ENCODE measurements at places on chromosomes 6 and 20. TPM values are rescaled to one million over a fixed set of nuclear protein-coding genes. Genes with fewer than 3 reads are reported as not detected.
A peak's percentile ranks its signal among the peaks of the same experiment; 100 is the strongest.

DNA sequence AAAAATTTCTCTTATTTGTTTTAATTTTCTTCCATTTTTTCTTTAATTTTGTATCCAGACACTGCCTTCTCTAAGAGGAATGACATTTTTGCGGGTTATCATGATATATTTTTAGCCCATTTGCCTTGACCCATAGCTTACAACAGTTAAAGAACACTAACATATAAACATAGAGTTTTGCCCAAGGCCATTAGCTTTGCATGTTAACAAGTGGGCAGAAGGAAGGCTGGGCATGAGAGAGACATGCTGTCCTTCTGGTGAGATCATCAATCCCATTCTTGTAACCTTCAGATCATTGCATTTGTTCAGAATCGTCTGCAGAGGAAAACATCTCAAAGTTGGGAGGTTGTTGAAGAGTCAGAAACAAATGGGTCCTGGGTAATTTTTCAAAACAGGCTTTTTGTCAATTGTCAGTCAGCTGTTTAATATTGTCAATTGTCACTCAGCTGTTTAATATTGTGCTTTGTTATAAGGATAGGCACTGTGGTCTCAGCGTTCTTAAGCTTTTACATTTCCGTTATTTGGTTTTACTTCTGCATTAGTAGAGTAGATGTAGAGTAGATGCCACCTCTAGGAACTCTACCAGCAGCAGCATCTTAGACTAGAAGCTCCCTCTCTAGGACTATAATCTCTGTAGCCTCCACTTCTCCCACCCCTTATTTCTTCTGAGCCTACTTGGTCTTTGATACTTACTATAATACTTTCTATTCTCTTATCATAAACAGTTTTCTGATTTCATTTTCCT is 243.1 kb downstream of the ESR1 start:
- H3K27me3 ChIP-seq, result no peaks in the 10 kb centered on the region
- H3K4me3 ChIP-seq, result no peak overlapping the region
- no peak overlapping the region for H3K27ac ChIP-seq
- DNase-seq, result no peak
- H3K4me1 ChIP-seq, result no peaks in the 10 kb centered on the region
- H3K36me3 ChIP-seq, result no peaks in the 10 kb centered on the region

Gene SLPI
- 431 TPM for total RNA-seq

DNA sequence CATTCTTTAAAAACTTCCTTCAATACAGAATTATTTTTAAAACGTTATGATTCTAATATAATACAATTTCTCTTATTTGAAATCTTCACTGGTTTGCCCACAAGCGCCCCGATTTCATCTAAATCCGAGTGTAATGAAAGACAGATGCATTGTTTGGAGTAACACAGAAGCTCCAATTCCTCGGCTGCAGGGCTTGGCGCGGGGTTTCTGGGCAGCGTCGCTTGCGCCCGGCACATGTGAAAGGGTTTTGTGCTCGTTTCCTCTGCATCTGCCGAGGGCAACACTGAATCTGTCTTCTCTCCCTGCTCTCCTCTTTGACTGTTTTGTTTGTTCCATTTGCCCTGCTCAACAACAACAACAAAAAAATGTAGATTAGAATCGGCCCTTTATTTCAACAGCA is 248.6 kb upstream of the QKI start:
- H3K36me3 ChIP-seq, result no peaks in the 10 kb centered on the region
- H3K4me3 ChIP-seq, result no peak overlapping the region

DNA sequence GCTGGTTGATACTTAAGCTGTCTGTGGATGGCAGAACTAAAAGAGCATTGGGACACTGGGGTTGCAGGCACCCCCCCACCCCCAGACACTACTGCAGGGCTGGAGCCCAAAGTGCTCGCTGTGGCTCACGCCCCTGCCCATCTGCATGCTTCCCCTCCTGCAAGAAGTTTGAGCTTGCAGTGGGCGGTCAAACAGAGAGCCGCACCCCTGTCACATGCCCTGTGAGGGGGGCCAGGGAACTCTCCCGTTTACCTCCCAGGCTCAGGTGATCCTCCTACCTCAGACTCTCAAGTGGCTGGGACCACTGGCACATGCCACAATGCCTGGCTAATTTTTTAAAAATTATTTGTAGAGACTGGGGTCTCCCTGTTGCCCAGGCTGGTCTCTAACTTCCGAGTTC is 63.3 kb downstream of the RIOK1 start:
- no peaks in the 10 kb centered on the region for H3K27me3 ChIP-seq
- H3K4me3 ChIP-seq, result no peak overlapping the region
- H3K27ac ChIP-seq, result no peak overlapping the region
- H3K4me1 ChIP-seq, result no peaks in the 10 kb centered on the region

Gene PGC
- 3.4 TPM for total RNA-seq

- H3K36me3 ChIP-seq, result no peaks in the 10 kb centered on the region
- no peak overlapping the region for H3K27ac ChIP-seq
- peaks cover 7% of the 10 kb centered on the region for H3K4me1 ChIP-seq
- DNase-seq, result peak; percentile 52
These were observed 65.1 kb upstream of the TOP1 start for GRCh38 chr20:40963505-40963845.

DNA sequence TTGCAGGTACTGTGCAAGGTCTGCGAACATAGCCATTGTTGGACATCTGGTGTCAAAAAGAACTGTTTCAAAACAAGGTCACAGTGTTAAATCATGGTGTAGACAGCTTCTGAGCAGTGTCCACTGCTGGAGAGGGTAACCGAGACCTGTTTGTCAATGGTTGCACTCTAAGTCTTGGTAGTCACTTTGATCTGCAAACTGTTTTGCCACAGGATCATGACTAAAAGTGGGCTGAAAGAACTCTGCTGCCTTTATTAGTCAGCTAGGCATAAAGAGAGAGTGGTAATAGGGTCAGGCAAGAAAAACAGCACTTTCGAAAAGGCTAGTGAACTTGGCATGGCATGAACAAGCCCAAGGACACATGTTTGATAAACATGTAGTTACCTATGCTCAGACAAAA is 552.3 kb upstream of the CITED2 start:
- H3K36me3 ChIP-seq, result no peaks in the 10 kb centered on the region
- no peak overlapping the region for H3K4me3 ChIP-seq
- DNase-seq, result no peak
- no peak overlapping the region for H3K27ac ChIP-seq
- no peaks in the 10 kb centered on the region for H3K27me3 ChIP-seq

DNA sequence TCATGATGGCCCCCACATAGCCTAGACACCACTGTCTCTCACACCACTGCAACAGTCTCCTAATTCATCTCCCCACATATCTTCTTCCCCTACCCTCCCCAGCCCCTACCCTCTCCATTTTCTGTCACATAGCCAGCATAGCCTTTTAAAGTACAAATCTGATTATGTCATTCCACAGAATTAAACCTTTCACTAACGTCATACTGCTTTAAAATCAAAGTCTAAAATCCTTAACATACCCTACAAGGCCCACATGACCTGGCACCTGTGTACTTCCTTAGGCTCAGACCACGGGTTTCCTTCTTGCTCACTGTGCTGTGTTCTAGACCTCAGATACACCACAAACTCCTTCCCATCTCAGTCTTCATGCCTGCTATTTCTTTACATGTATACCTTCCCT is 5.9 kb downstream of the OSTM1 start:
- peaks cover 10% of the 10 kb centered on the region for H3K4me1 ChIP-seq
- no peak overlapping the region for H3K27ac ChIP-seq
- H3K4me3 ChIP-seq, result no peak overlapping the region
- no peaks in the 10 kb centered on the region for H3K27me3 ChIP-seq
- no peak for DNase-seq

- DNase-seq, result no peak
- H3K4me1 ChIP-seq, result no peaks in the 10 kb centered on the region
- H3K27me3 ChIP-seq, result no peaks in the 10 kb centered on the region
- no peaks in the 10 kb centered on the region for H3K36me3 ChIP-seq
- no peak overlapping the region for H3K4me3 ChIP-seq
These were observed 334.9 kb upstream of the JARID2 start for GRCh38 chr6:14910692-14911547.

DNA sequence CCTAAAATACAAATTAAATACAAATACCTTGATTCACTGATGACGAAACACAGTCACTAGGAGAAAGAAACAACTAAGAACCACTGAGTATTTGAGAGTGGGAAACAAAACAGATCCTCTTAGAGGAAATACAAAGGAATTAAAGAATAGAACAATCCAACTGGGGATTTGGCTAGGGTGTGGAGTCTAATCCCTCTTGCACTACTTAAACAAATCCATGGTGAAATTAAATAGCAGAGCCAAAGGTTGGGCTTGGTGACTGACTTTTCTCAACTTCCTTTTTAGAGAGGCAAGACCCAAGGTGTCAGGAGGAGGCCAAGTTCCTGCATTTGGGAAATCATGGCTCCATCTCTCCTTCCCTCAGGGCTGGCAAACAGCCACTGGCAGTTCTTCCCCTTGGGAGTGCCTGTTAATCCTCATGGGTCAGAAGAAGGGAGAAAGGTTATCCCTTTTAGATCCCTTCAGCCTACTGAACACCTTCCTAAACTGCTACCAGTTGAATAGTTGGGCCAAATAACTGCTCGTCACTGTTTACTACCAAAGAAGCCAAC is 101.2 kb upstream of the TRAF3IP2 start:
- no peak overlapping the region for H3K4me3 ChIP-seq
- H3K27ac ChIP-seq, result no peak overlapping the region
- H3K4me1 ChIP-seq, result peaks cover 31% of the 10 kb centered on the region
- DNase-seq, result no peak
- no peaks in the 10 kb centered on the region for H3K27me3 ChIP-seq
- no peaks in the 10 kb centered on the region for H3K36me3 ChIP-seq

DNA sequence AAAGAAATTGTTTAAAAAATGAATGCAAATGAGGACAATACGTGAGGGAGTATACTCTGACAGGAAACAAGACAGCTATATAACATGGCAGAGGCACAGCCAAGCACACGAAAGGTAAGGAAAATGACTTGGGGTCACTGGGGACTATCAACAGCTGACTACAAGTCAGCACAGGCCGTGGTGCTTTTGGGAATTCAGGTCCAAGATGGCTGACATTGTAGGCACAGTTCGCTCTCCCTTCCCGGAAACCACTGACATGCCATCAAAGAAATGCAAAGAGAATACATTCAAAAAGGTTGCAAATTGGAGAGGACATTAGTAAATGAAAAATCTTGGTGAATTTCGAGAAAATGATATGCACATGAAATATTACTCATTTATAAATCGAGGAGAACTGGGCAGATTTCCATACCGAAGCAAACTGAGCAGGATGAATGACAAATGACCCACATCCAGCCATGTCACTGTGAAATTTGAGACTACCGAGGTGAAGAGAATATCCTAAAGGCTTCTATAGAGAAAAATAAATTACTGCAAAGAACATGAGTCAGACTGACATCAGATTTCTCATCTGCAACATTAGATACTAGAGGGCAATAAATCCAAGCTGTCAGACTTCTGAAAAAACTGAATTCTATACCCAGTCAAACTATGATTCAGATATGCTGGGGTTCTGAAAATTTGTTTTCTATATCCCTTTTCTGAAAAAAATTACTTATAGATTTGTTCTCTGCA is 391.1 kb downstream of the BTBD9 start:
- H3K27ac ChIP-seq, result no peak overlapping the region
- H3K27me3 ChIP-seq, result no peaks in the 10 kb centered on the region
- no peak overlapping the region for H3K4me3 ChIP-seq
- no peaks in the 10 kb centered on the region for H3K4me1 ChIP-seq
- no peak for DNase-seq

Gene STK38
- total RNA-seq, result 31.9 TPM

GRCh38 chr20:50344232-50345071 is 153.8 kb downstream of the CEBPB start:
- H3K4me3 ChIP-seq, result no peak overlapping the region
- no peaks in the 10 kb centered on the region for H3K27me3 ChIP-seq
- no peaks in the 10 kb centered on the region for H3K36me3 ChIP-seq
- H3K27ac ChIP-seq, result no peak overlapping the region
- no peak for DNase-seq

Gene BLOC1S5
- total RNA-seq, result 9.6 TPM

Gene PTCRA
- total RNA-seq, result not detected

Gene OTOR
- total RNA-seq, result not detected

GRCh38 chr6:136548582-136549299 is 1.5 kb downstream of the MAP7 start:
- no peak overlapping the region for H3K27ac ChIP-seq
- DNase-seq, result no peak
- H3K36me3 ChIP-seq, result no peaks in the 10 kb centered on the region
- no peaks in the 10 kb centered on the region for H3K27me3 ChIP-seq
- peak overlapping the region; percentile 58 for H3K4me3 ChIP-seq
- peaks cover 14% of the 10 kb centered on the region for H3K4me1 ChIP-seq

Gene GJA1
- 261 TPM for total RNA-seq

- no peak overlapping the region for H3K27ac ChIP-seq
- no peak overlapping the region for H3K4me3 ChIP-seq
- no peaks in the 10 kb centered on the region for H3K36me3 ChIP-seq
These were observed 197.7 kb downstream of the KCNQ5 start for GRCh38 chr6:72819609-72820008.

DNA sequence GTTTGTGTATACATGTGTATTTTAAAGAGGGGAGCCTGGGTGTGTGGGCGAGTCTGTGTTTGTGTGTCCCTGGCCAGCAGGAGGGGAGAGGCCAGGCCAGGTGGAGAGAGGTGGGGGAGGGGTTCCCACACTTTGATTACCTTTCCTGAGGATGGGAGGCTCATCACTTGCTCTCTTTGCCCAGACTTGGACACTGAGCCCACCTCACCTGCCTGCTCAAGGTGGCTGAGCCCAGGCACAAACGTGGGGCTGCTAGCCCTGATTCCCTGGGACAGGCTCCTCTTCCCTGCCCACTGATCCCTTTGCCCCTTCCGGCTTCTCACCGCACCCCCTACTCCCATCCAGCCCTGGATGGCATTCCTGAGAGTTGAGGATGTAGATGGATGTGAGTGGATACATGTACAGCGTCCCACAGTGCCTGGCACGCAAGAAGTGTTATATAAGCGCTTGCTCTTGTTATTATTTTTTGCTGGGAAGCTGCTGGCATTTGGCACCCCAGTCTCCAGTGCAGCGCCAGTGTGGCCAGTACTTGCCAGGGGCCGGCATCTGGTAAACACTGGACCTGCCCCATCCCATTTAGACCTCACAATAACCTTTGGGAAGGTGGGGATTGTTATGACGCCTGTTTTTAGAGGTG is 2.7 kb downstream of the CEBPB start:
- H3K27ac ChIP-seq, result peak overlapping the region; percentile 100
- H3K4me1 ChIP-seq, result peaks cover 42% of the 10 kb centered on the region
- peak overlapping the region; percentile 98 for H3K4me3 ChIP-seq
- peaks cover 15% of the 10 kb centered on the region for H3K36me3 ChIP-seq
- no peaks in the 10 kb centered on the region for H3K27me3 ChIP-seq
- no peak for DNase-seq

- H3K4me3 ChIP-seq, result no peak overlapping the region
- H3K27ac ChIP-seq, result no peak overlapping the region
- no peaks in the 10 kb centered on the region for H3K36me3 ChIP-seq
These were observed 371.1 kb upstream of the POU3F2 start for GRCh38 chr6:98463038-98464000.

DNA sequence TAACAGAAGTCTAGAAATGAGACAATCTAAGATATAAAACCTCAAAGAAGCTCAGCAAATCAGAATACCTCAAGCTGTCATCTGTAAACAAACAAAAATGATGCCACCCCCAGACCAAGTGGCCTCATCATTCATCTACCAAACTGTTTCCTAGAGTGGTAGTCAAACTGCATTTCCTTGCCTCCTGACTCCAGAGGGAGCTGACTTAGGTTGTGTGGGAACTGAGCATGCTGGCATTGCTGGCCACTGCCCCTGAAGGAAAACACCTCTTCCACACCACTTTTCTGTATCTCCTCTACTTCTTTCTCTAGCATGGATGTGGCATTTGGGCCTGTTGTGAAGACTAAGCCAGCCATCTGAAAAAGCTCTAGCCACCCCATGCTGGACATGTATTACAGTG is 56.3 kb downstream of the ZHX3 start:
- no peaks in the 10 kb centered on the region for H3K36me3 ChIP-seq
- H3K4me1 ChIP-seq, result peaks cover 7% of the 10 kb centered on the region
- H3K27me3 ChIP-seq, result no peaks in the 10 kb centered on the region
- no peak for DNase-seq

Gene TRIM31
- not detected for total RNA-seq

Gene CST7
- total RNA-seq, result 3.7 TPM
